ENCODE measurements at places on chromosomes 7 and 10. TPM values are rescaled to one million over a fixed set of nuclear protein-coding genes. Genes with fewer than 3 reads are reported as not detected.

DNA sequence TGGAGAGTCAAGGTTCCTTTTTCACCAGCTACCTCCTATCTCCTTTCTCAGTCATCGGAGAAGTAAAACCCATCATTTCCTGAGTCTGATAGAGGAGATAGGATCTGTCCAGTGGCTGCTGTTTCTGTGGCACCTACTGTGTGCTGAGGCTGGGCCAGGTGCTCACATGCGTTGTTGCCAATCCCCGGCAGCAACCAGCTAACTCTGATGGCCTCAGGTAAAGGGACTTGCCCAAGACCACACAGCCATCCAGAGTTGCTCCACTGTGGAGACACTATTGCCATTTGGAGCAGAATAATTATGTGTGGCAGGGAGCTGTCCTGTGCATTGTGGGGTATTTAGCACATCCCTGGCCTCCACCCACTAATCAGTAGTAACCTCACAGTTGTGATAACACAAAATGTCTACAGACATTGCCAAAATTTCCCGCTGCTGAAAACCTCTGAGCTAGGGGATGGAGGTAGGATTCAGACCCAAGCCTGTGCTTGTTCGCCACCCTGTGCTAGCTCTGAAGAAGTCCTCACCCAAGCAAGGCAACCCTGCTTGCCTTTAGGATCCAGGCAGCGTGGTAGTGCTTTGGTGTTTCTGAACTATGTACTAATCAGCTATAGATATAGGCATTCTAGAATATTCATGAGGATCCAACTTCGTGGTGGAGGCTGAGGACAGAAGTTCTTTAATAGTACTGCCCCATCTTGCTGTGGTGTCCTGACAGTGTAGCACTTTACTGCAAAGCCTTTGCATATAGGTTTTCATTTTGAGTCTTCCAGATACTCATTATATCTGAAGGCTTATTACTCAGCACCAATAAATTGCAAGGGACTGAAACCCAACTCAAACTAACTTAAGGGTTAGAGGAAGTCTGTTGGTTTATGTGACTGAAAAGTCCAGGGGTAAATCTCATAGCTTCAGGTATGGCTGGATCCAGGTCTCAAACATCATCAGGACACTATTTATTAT, 164.6 kb downstream of the GRK5 start:
- ATAC-seq = peak; percentile 83

Gene VSTM4
- 0.13 TPM for total RNA-seq

Gene EBLN1
- total RNA-seq = not detected

GRCh38 chr7:130891254-130892094, 157.5 kb upstream of the KLF14 start:
- no peak for ATAC-seq

- ATAC-seq = no peak
These were observed 305.6 kb downstream of the LRMDA start for GRCh38 chr10:75736889-75737579.

DNA sequence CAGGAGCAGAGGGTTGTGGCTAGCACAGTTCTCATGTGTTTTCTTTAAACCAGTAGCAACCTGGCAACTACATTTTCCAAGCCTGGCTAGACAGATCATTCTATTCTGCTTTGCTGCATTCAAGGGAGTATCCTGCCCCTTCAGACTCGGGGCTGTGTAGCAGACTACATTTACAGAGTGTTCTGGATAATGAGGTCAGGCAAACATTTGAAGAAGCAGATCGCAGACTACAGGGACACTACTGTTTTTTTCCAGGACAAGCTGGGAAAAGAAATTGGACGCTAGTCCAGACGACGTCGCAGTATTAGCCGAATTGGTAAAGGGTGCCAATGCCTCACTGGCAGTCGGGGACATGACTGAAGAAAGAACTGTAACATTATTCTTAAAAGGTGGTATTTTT, 61.0 kb upstream of the PAPSS2 start:
- no peak for ATAC-seq

Measured in activated T-helper 17 cell treated with anti-CD3 and anti-CD28 coated beads, Interleukin-2, amount 50 U/mL, for 72 hours (primary cell).